Activated naive CD4-positive, alpha-beta T cell treated with Interleukin-2 at 50 U/mL for 16 hours (primary cell): ENCODE measurements at places on chromosomes 7 and 10.
A peak's percentile ranks its signal among the peaks of the same experiment; 100 is the strongest.

DNA sequence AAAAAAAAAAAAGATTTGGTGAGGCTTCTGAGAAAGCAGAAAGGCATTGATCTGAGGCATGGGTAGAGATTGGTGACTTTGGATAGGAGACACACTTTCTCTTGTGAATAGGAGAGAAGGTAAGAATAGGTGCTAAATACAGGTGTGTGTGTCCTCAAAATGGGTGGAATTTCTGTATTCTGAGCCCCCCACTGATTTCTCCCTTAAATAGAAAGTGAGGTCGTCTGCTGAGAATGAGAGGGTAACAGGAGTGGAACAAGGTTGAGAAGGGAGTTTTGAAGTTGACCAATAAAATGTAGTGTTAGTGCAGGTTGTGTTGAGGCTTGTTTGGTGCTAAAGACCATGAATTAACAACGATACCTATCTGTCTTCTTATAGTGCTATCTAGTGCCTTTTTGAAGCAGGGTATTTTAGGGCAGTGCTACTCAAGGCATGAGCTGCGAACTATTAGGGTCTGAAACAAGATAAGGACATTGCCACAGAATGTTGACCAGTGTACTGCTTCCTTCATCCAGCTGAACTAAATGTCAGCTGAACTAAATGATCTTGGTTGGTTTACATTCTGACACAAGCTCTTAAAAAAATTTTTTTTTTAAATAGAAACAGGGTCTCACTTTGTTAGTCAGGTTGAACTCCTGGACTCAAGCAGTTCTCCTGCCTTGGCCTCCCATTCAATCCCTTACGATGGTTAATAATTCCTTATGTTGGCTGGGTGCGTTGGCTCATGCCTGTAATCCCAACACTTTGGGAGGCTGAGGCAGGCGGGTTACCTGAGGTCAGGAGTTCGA, 12.4 kb downstream of the TRIM24 start:
- no peak for DNase-seq

- DNase-seq = peak; percentile 92
Observed at GRCh38 chr7:73667344-73668102, at the start of gene VPS37D. VPS37D (plus strand) TSS chr7:73667831; CDS start chr7:73667959, 128 bp downstream.

DNA sequence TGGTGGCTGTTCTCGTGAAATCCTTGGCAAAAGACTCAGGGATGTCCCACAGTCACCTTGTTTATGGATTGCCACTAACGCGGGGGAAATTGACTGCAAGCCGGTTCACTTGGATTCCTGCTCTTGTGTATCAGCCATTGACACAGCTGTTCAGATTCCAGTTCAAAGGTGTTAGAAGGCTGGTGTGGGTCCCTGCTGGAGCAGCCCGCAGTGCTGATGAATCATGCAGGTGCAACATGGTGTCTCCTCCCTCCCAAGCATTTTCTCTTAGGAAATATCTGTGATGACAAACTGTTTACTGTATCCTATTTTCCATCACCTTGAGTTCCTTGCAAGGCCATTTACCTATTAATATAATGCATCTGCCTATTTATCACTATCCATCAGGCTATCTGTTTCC, 170.1 kb downstream of the GATA3 start:
- no peak for DNase-seq

DNA sequence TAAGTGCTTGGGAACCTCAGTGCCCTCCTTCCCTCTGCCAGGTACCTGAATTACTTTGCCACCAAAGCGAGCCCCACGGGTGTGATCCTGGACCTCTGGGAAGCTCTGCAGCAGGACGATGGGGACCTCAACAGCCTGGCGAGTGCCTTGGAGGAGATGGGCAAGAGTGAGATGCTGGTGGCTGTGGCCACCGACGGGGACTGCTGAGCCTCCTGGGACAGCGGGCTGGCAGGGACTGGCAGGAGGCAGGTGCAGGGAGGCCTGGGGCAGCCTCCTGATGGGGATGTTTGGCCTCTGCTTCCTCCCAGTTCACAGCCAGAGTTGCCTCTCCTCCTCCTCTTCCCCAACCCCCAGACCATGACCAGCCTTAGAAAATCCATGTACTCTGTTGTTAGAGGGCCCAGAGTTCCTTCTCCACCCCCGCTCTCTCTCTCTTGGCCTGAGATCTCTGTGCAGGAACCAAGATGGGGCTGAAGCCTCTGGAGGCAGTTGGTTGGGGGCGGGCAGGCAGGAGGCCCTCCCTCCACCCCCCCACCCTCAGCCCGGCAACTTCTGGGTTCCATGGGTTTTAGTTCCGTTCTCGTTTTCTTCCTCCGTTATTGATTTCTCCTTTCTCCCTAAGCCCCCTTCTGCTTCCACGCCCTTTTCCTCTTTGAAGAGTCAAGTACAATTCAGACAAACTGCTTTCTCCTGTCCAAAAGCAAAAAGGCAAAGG, 19.8 kb upstream of the SLC29A3 start:
- no peak for DNase-seq

GRCh38 chr10:59006511-59007306, 169.7 kb upstream of the PHYHIPL start:
- no peak for DNase-seq

DNA sequence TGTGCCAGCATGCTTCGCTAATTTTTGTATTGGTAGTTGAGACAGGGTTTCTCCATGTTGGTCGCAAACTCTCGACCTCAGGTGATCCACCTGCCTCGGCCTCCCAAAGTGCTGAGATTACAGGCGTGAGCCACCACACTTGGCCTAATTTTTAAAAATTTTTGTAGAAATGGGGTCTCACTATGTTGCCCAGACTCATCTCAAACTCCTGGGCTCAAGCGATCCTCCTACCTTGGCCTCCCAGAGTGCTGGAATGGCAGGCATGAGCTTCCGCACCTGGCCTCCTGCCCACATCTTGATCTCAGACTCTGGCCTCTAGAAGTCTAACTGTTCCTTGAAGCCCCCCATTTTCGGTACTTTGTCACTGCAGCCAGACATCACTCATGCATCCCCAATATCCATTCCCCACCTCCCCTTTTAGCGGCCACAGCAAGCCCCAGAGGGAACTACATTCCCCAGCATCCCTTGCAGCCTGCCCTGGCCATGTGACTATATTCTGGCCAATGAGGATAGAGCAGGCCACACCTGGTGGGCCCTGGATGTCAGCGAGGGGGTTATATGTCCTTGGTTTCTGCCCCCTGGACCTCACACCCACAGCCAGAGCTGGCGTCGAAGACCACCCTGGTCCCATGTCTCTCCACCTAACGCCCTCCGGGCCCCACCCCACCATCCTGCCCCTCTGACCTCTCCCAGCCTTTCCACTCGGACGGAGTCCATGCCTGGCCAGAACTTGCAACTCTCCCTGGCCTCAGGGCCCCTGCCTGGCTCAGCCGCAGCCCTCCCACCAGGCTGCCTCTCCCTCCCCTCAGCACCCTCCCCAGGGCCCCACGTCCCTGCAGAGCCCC, 33.8 kb downstream of the MICALL2 start:
- DNase-seq = no peak

- no peak for DNase-seq
Observed at GRCh38 chr7:41599760-41600159, 103.1 kb downstream of the INHBA start.

- no peak for DNase-seq
Observed at GRCh38 chr10:114766470-114766869, 55.1 kb upstream of the FHIP2A start.

DNA sequence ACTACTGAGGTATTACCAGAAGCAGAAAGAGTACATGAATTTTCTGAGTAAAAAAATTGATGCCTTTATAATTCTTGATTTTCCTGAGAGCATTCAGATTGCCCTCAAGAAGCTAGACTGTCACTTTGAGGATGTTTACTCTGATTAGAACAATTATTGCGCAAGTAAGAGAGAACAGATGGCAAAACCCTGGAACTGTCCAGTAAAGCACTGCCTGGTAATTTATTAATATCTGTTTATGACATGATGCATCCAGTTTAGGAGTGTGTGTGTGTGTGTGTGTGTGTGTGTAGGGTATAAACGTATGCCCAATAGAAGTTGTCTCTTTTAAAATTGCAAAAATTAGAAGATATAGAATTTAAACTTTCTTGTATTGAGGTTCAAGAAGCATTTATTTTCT, 379.7 kb downstream of the PHTF2 start:
- DNase-seq = no peak

DNA sequence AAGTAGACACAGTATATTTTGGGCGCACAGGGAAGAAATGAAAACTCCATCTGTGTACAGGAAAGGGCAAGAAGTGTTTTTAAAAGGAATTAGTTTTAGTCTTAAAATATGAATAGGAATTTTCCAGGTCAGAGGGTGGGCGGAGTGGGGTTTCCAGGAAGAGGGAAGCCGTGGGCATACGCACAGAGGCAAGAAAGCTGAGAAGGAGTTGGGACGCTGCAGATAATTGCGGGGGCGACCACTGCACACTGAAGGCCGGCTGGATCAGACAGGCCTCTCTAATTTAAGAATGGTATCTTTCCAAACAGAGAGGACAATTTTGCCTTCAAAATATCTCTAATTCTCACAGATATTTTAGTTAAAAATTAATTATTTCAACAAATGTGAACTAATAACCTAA, 189.1 kb upstream of the INHBA start:
- DNase-seq = no peak

- DNase-seq = no peak
Observed at GRCh38 chr10:44369854-44370253, 15.0 kb downstream of the CXCL12 start.

GRCh38 chr7:127396184-127396583, 3.7 kb upstream of the ZNF800 start:
- DNase-seq = peak; percentile 5

DNA sequence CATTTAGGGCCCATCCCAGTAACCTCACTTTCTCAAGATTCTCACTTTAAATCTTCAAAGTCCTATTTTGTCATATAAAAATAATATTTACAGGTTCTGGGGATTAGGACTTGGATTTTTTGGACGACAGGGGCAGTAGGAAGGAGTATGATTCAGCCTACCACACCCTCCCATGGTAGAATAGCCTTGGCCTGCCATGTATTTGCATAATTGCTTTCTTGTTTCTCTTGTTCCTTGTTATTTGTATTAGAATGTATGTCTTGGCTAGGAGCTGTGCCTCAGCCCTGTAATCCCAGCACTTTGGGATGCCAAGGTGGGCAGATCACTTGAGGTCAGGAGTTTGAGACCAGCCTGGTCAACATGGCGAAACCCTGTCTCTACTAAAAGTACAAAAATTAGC, 92.5 kb downstream of the ELAPOR2 start:
- no peak for DNase-seq

DNA sequence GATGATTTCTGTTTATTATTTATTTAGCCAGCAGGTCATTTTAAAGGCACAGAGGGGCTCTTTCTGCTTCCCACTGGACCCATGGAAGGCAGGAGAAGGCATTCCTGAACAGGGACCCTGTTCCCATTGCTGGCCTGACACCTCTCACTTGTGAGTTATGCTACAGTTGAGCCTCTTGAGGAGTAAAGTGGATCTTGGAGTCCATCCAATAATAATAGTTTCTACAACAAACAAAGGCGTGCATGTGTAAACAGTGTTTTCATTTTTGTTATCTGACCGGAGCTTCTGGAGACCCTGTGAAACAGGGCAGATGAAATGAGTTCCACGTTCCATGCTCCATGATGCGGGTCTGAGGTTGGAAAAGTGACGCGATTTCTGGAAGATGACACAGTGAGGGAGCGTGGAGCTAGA, 127.3 kb upstream of the HABP2 start:
- no peak for DNase-seq

DNA sequence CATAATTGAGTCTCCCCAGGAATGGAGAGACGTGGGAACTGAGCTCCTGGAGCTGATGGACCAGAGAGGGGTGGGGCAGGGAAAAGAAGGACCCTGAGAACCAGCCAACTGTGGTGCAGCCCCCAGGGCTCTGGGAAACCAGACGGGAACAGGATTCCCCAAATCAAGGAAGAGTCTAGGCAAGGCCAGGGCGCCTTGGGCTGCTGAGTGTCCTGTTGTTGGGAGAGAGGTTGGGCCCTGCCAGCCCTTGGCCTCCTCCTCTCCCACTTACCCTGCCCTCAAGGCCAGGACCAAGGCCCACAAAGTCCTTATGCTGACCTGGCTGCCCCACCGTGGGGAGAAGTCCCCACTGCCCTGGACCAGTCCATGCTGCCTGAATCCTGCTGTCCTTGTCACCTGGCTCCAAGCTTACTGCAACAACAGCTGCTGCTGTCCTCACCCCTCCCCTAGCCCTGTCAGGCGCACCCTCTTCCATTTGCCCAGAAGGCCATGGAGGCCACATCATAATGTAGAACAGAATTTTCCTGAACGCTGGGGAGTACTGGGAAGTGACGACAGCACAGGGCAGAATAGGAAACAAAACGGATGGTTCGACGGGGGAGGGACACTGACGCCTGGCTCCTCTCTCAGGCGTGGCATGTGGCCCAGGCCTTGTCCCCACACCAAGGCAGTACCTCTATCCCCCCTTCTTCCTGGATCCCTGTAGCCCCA, 132.9 kb upstream of the ZMIZ1 start:
- DNase-seq = no peak

GRCh38 chr10:60148266-60148840, 241.3 kb downstream of the ANK3 start:
- no peak for DNase-seq

DNA sequence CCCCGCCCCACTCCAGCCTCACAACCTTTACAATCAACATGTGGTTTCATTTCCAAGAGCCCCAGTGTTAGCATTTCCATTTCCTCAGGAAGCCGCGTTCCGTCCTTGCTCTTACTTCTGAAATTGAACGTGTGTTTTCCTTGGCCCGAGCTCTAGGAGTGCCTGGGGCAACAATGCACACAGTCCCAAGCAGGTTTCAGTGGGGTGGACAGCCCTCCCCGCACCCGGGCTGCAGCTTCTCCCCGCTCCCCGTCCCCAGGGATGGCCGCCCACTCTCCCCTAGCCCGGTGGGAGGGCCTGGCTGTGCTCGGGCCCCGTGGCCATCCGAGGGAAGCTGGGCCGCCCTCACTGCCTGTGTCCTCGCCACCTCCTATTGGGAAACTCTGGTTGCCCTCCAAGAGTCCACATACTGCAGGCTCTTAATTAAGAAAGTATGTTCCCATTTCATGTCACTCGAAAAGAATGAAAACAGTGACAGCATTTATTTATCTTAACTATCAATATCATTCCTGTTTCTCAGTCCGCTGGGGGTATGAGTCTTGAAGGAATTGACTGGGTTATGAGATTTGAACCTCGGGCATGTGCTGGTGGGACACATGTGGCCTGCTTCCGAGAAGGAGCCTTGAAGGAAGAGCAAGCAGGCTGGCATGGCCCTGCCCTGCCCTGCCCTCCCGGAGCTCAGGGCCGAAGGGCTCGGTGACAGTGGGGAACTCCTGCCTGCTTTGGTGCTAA, 163.8 kb downstream of the GRK5 start:
- DNase-seq = no peak

DNA sequence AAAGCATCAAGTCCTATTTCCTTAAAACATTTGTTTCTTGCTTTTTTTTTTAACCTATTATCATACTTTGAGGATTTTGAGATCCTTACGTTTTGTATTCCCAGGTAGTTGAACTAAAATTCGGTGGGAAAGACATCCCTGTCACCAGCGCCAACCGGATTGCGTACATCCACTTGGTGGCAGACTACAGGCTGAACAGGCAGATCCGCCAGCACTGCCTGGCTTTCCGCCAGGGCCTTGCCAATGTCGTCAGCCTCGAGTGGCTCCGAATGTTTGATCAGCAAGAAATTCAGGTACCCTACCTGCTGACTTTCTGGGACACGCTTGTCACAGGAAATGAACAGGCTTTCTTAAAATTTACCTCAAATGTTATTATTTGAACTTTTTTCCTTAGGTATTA, 83.0 kb upstream of the DNAJB6 start:
- no peak for DNase-seq

- DNase-seq = no peak
Observed at GRCh38 chr10:106819490-106819889, 345.0 kb downstream of the SORCS1 start.
